ENCODE measurements at places on chromosomes 5 and 9.

- no peak for DNase-seq
Measured at GRCh38 chr5:146703499-146703898, 175.1 kb downstream of the PPP2R2B start.

DNA sequence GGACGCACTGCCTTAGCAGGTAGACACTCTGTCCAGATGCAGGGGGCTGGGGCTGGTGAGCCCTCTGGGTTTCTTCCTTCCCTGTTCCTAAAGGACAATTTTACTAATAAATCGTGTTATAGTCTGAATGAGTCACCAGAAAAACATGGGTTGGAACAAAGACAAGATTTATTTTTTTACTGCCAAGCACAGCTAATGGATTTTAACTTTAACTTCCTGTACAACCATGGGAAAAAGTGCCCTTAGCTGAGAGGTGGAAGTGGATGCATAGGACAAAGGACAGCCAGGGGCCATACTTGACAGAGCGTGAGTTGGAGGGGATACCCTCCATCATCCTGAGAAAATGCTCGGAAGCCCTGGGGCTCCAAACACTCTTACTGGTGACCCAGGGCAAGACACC lies 300.7 kb downstream of the MSX2 start:
- DNase-seq: no peak

GRCh38 chr5:74636552-74636951 lies 4.0 kb downstream of the ENC1 start:
- no peak for DNase-seq

GRCh38 chr5:89584339-89584956 lies 701.5 kb upstream of the MEF2C start:
- DNase-seq: no peak

GRCh38 chr9:116387934-116388698 lies 234.5 kb downstream of the PAPPA start:
- DNase-seq: no peak

- DNase-seq: no peak
Measured at GRCh38 chr5:13251623-13252376, 692.7 kb downstream of the DNAH5 start.

GRCh38 chr5:124262991-124263571 lies 483.4 kb downstream of the ZNF608 start:
- DNase-seq: no peak

DNA sequence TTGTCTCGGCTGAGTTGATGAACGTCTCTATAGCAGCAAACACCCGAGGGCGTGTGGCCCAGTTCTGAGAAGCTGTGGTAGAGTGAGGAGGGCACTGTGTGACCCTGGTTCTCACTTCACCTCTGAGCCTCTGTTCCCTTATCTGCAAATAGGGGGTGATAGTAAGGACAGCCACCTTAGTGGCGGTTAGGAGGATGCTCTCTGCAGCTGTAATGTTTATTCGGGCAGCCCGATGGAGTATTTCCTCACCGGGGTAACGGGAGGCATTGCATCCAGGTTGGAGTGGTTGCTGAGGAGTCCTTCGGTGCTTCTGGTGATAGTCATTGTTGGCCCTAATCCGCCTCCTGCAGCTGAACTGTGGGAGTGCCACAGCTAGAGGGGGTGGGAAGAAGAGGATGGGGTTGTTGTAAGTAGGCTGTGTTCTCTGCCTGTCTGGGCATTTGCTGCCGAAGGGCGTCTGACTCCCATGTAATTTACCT lies 13.9 kb downstream of the PRRC2B start:
- peak; percentile 35 for DNase-seq

DNA sequence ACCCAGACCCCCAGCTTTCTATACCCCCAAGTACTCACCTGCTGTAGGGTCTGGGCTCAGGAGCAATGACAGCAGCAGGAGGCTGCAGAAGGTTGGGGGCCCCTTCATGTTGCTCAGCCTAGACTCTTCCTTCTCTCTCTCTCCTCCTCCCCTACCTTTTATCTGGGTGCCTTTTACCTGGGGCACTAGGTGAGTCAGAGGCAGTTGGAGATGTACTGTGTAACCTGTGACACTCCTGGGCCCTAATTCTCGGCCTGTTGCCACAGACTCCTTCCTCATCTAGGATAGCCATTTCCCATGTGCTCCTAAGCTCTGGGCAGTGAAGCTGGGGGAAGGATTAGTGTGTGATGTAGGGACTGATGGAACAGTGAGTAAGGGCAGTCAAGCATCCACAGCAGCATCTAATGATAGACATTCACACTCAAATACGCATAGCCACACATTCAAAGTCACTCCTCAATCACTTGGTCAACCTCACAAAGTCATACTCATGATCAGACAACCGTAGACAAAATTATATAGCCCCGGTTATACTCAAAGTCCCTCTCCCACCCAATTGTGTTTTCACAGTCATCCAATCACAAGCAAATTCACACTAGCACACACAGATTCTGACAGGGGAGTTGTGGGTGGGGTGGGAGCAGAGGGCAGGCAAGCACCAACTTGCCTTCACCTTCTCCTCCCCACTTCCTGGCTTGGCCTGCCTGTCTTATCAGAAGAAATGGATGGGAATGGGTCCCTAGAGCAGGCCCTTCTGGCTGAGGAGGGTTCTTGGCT lies at the start of gene CCL27:
CCL27 (minus strand) TSS at position 132 of the 777 bp plus-strand sequence; CDS start at position 108, 24 bp downstream.
- DNase-seq: no peak

GRCh38 chr9:127895811-127896210 lies 3.6 kb downstream of the ST6GALNAC6 start:
- DNase-seq: no peak

DNA sequence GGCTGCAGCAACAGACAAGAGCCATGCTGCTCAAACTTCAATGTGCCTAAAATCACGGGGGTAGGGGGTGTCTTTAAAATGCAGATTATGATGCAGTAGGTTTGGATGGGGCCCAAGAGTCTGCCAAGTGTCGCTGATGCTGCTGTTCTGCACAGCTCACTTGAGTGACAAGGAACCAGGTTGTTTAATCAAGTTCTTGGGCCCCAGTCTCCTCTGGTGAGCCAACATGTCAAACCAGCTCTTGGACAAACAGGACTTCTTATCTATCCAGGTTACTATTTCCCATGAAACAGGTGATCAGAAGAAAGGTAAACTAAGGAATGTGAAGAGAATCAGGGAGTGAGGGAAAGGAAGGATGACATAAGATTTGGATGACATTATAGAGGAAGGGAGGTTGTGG lies 78.0 kb downstream of the APBA1 start:
- DNase-seq: no peak

DNA sequence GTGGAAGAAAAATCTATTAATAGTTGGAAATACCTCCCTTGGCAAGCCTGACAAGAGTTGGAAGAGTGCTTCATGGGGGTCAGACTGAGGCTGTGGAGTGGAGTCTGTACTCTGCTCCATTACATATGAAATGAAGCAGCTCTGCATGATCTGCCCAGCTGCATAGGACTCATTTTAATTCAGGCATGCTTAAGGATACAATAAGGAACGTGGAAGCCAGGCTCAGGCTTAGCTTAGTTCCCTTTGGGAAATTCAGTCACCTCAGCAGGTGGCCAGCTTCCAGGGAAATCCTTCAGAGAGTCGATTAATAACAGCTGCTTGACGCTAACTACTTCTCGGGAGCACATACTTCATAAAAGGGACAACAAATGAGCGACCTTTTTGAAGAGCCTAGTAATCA lies 1672.9 kb upstream of the WWC1 start:
- DNase-seq: no peak

DNA sequence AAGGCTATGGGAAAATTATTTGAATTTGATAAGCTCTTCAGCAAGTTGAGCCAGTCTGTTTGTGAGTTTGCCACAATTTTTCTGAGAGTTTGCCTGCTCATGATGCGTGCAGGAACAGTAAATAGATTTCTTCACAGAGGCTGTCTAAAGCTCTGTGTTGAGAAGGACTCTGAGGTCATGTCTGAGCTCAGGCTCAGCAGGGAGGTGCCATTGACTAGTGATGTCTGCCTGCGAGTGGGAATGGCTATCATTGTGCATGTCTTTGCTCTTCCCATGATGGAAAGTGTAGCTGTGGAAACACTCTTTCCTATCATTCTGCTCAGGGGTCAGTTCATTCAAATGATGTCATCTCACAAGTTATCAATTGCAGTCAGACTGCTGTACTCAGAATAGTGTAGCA lies 142.8 kb downstream of the RASEF start:
- DNase-seq: no peak

- peak; percentile 21 for DNase-seq
Measured at GRCh38 chr5:66814146-66814991, 218.2 kb downstream of the MAST4 start.

GRCh38 chr5:5006548-5006947 lies 133.6 kb upstream of the ADAMTS16 start:
- no peak for DNase-seq

- peak; percentile 68 for DNase-seq
Measured at GRCh38 chr5:138352722-138353559, 456 bp downstream of the KDM3B start.

GRCh38 chr9:84411683-84412267 lies 71.2 kb upstream of the SLC28A3 start:
- DNase-seq: no peak

- DNase-seq: no peak
Measured at GRCh38 chr9:91177661-91178280, 183.9 kb downstream of the AUH start.

DNA sequence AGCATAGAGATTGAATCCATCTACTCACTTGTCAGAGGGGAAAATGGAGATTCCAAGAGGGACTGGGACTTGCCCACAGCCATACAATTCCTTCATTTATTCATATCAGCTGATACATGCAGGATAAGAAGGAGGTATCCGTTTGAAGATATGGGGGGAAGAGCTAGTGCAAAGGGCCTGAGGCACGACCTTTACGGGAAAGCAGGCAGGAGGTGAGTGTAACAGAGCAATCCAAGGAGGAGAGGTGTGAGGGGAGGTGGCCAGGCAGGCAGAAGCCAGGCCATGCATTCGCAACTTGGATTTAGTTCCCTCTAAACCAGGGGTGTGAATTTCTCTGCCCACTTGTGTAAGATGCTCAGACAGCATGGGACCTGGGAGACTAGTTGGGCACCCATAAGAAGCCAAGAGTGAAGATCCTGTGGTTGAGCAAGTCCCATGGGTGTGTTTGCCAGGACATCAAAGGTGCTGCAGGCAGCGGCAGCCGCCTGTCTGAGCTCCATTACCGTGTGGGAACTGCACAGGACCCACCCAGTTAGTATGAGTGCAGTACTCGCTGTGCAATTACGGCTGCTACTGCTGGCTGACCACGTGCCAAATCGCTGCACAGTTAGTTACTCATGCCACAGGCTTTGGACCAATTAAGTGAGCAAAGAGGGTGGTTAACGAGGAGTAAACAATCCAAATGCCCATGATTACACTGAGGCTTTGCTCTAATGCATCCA lies 31.4 kb upstream of the FAT2 start:
- DNase-seq: no peak

- DNase-seq: no peak
Measured at GRCh38 chr9:135580664-135581380, 19.3 kb downstream of the PAEP start.

GRCh38 chr5:171629628-171630349 lies 155.8 kb upstream of the SMIM23 start:
- DNase-seq: no peak

GRCh38 chr9:78443946-78444345 lies 147.0 kb downstream of the PSAT1 start:
- no peak for DNase-seq

- DNase-seq: no peak
Measured at GRCh38 chr5:41878643-41879478, 8.6 kb upstream of the OXCT1 start.

DNA sequence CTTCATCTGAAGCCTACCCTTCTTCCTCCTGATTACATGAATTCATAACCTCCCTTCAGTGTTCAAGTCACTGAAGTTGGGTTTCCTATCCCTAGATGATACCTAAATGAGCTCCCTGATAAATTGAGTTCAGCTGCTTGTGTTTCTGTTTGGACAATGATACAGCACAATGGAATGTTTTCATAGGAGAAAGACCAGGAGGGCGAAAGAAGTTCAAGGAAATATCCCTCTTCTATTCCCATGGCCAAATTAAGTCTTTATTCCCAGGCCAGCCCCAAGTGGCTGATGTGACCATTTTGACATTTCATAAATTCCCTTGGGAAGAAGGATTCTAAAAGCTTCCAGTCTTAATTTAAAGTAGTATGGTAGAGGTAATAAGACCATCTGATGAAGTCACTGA lies 555.8 kb upstream of the CLINT1 start:
- no peak for DNase-seq

GRCh38 chr5:21709770-21710169 lies 1143.4 kb downstream of the CDH12 start:
- no peak for DNase-seq

- no peak for DNase-seq
Measured at GRCh38 chr5:20655211-20655610, 667.2 kb upstream of the CDH18 start.

DNA sequence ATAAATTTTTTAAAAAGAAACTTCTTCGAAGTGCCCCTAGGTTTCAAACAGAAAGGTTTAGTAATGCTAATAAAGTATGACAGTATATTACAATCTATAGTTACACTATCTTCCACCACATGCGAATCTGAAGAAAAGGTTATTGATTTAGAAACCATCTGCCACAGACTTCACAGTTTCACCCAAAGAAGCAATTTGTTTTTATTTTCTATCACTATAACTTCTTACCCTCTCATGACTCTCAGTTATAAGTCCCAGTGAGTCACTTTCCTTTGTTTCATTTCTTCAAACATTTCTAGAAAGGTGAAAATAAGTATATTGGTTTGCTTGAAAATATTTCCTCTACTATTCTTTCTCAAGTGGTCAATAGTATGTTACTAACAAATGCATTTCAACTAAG lies 93.6 kb downstream of the MCTP1 start:
- DNase-seq: no peak

DNA sequence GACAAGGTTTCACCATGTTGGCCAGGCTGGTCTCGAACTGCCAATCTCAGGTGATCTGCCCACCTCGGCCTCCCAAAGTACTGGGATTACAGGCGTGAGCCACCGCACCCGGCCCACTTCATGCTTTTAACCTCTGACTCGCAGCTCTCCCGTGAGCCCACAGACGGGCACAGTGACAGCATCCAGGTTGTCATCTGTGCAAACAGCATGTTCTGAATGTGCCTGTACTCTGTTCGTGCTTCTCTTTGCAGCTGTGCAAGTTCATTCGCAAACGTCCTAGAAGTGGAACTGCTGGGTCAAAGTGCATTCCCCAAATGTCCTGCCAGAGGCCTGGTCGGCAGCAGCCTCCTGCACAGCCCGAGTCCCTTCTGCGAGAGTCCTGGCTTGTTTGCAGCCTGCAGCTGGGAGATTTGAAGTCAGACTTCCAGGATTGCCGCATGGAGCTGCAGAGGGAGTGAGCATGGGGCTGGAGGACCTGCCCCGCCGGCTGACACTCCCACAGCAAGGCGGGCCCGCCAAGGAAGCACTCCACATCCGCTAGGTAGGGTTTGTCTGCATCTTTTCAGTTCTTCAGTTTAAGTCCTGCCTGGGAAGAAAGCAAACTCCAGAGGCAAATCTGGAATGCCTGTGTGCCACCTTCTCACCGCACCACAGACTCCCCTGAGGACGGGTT lies 3.4 kb downstream of the BRD3OS start:
- DNase-seq: no peak

Data from stimulated activated CD4-positive, alpha-beta T cell treated with anti-CD3 and anti-CD28 coated beads, Interleukin-4, amount 100 ng/mL, for 4 hours (primary cell).